Activated CD4-positive, alpha-beta T cell treated with anti-CD3 and anti-CD28 coated beads, Interleukin-2, amount 50 U/mL, for 4 hours (primary cell): ENCODE measurements at places on chromosomes 12 and 14.

- no peak for DNase-seq
Observed at GRCh38 chr12:81176796-81177195, 98.9 kb downstream of the ACSS3 start.

GRCh38 chr12:2811801-2812200 is 667 bp upstream of the ITFG2 start:
- DNase-seq = no peak

- no peak for DNase-seq
Observed at GRCh38 chr14:70641548-70642302, at the start of gene TTC9. TTC9 (plus strand) TSS chr14:70641916; CDS start chr14:70642130, 214 bp downstream.

GRCh38 chr12:55972911-55973598 is 823 bp upstream of the RAB5B start:
- DNase-seq = no peak

GRCh38 chr12:10243818-10244520 is 31.3 kb downstream of the GABARAPL1 start:
- no peak for DNase-seq

DNA sequence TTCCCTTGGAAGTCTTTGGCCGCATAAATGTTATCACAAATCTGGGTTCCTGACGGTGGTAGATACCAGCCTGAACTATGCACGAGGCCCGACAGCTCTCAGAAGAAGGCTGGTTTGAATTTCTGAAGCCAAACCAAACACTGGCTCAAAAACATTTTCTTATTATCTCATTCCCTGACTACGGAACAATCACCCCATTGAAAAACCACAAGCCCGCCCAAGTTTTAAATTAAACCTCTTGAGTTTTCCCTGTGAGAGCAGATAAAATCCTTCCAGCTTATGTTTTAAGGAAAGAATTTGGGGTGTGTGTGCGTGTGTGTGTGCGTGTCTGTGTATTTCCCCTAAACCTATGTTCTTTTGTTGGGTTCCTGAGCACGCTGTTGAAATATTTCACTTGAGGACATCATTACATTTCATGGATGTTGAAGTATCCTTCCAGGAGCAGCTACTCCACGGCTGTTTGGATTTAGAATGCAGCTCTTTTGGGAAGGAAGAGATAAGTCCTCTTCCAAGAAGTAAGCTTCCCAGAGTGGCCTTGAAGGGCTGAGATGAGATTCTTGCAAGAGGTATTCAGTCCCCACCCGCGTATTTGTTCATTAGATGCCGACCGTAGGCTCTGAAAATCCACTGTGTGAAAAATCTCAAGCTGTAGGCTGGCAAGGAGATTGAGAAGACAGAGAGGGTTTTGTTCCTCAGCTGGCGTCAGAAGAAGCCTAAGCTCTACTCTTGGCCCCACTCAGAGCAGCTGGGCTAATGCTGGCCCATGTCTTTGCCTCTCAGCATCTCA is 131.0 kb upstream of the NCOR2 start:
- no peak for DNase-seq

GRCh38 chr14:90620568-90621077 is 195.6 kb downstream of the TTC7B start:
- DNase-seq = no peak

DNA sequence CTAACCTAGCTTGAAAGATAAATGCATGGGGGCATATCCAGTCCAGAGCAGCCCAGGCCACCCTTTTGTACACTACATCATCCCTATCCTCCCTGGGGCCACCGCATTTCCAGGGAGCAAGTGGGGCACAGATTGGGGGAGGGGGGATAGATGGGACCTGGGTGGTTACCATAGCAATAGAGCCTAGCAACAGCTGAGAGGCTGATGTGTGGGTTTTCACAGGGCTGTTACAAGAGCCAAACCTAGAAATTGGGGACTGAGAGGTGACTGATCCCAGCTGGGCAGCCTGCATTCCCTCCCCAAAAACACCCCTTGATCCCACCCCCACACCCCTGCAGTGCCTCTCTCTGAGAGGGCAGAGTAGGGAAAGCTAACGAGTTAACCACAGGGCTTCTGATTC is 3.7 kb upstream of the ZNF384 start:
- no peak for DNase-seq

DNA sequence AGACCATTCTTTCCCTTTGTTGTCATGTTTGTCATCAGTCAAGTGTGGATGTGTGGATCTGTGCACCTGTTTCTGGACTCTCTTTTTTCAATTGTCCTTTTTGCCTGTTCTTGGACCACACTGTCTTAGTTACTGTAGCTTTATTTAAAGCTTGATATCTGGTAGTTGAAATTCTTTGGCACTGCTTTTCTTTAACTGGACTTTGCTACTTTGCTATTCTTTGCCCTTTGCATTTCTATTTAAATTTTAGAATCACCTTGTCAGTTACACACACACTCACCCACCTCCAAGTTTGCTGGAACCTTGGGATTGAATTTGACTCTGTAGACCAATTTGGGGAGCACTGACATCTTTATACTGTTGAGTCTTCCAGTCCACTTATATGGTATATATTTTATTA is 61.5 kb downstream of the VRK1 start:
- no peak for DNase-seq

DNA sequence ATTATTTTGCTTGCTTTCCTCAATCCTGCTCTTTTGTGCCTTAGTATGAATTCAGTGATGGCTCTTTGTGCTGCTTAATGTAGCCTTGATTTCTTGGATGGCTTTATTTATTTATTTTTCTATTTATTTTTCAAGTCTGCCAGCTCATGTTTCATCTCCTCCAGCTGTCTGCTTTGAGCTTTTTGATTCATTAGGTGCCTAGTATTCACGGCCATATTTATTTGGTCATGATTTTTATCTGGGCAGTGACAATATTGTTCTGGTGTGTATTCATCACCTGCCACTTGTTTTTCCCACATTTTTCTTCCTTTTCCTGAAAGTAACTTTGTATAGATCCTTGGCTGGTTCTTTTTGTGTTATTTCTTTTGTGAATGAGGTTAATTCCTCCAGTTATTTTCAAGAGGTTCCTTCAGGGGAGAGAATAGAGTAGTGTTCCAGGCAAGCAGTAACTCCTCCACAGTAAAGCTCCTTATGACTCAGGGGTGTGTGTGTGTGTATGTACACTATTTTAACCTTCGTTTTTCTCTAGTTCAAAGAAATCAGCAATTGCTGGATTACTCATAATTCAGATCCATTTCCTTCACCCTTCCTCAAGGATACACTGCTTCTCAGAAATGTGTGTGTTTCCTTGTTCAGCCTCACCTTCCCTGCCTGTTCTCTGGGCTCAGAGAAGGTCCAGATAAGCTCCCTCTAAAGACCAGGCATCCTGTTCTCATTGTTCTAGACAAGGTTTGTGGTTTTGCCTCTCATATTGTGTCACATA is 51.6 kb upstream of the PMCH start:
- DNase-seq = no peak

- no peak for DNase-seq
Observed at GRCh38 chr12:84825149-84825548, 87.5 kb downstream of the SLC6A15 start.

DNA sequence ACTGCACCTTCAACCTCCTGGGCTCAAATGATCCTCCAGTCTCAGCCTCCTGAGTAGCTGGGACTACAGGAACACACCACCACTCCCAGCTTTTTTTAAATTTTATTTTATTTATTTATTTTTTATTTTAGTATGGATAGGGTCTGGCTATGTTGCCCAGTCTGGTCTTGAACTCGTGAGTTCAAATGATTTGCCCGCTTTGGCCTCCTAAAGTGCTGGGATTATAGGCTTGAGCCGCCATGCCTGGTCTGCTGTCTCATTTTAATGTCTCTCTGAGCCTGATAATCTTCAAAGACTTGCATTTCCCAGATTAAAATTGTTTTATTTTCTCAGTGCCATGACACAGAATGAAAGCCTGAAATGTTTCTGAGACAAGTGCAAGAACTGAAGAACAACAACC is 1.2 kb upstream of the INHBC start:
- DNase-seq = no peak

GRCh38 chr12:10067942-10068341 is 30.8 kb downstream of the CLEC1A start:
- DNase-seq = no peak

- no peak for DNase-seq
Observed at GRCh38 chr12:92568691-92569090, 134.1 kb upstream of the PLEKHG7 start.

GRCh38 chr12:132866251-132866828 is 21.1 kb downstream of the CHFR start:
- DNase-seq = no peak

DNA sequence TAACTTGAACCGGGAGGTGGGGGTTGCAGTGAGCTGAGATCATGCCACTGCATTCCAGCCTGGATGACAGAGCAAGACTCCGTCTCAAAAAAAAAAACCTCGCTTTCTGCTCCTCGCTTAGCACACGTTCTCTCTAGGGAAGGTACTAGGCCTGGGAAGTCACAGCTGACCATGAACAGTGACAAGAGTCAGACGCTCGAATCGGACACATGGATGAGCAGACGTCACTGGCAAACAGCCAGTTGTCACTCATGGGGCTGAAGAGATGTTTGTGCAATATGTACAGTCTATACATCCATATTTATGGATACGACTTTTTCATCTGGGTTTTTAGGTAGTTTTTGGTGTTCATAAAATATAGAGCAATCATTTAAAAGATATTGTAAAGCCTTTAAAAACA is 19.4 kb downstream of the TCHP start:
- DNase-seq = no peak

GRCh38 chr14:60777856-60778578 is 43.5 kb downstream of the MNAT1 start:
- DNase-seq = no peak

GRCh38 chr14:99534863-99535262 is 53.7 kb downstream of the CCNK start:
- no peak for DNase-seq

DNA sequence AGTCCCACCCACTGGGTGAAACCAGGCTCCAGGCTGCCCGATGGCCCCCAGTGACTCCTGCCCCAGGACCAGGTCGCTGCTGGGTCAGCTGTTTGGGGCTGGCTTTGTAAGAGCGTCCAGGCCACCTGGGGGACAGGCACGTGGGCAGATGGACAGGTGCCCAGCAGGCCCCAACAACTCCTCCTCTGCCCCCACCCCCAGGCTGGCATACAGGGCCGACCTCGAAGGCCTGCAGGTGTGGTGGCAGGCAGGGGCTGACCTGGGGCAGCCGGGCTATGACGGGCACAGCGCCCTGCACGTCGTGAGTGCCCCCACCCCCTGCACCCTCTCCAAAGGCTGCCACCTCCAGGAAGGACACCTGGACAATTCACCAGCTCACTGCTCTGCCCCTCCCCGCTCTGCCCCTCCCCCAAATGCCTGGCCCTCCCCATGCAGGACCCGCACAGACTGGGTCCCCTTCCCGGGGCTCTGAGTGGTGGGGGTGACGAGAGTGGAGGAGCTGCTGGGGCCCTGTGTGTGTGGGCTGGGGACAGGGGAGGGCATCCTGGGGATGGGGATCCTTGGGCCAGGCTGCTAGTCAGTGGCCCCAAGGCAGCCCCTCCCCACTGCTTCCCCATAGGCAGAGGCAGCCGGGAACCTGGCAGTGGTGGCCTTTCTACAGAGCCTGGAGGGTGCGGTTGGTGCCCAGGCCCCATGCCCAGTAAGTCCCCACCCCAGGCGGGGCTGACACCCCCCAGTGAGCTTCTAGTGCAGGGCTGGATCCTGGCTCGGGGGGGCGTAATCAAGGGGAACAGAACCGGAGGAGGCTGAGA is 26.0 kb downstream of the ASPG start:
- no peak for DNase-seq

DNA sequence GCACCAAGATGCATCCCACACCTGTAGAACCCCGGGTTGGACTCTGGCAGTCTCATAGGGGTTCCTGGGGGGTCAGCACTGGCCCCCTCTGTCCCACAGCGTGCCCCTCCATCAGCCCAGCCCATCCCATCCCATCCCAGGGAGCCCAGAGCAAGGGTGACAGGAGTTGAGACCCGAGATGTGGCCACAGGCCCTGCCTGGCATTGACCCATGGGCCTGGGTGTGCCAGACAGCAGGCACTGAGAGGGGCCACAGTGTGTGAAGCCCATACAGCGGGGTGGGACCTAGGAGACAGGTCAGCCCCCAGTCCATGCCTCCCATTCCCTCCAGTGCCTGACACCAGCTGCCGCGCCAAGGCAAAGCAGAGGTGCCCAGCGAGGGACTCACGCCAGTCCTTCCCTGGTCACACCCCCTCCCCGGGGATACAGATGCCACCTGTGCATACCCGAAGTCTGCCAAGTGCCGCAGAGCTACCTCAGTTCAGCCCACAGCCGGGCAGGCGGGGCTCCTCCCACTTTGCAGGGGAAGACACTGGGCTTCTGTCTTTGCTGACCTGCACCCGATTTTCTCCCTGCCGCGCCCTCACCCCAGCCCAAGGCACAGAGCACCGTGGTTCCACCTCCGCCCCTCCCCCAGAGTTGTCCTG is 50.4 kb downstream of the CYP46A1 start:
- DNase-seq = no peak

DNA sequence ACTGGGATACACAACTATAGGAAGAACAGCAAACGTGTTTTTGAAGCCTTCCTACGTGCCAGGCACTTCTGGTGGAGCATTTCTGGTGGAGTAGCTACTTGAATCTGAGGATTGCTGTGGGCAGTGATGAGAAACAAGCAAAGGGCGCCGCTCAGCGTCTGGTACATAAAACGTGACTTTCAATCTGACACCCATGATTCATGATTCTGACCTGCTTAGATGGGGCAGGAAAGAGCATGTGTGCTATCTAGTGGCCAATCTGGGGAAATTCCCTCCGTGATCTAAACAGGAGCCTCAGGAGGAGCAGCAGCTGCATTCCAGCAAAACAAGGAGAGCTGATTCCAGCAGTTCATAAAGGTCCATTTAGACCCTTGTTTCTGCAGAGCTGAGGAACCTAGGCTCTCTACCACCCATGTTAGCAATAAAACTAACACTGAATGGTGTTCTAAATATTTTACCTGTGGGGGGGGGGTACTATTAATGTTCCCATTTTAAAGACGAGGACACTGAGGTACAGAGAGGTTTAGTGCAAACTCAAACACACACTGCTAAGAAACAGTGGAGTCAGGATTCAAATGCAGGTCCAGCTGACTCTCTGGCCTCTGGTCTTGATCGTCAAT is 37.8 kb downstream of the PAH start:
- DNase-seq = no peak

DNA sequence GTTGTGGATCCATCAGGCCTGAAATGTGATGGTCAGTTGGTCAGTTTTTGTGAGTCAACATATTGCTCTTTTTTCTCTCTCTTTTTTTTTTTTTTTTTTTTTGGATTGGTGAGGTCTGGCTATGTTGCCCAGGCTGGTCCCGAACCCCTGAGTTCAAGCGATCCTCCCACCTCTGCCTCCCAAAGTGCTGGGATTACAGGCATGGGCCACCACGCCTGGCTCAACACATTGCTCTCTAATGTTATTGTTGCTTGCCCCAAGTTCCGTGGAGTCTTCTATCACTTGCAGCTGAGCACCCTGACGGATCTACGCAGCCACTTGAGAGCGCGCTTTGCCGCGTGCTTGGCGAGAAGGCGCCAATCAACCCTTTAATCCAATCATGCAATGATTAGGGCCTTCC is 69.5 kb upstream of the DIO3 start:
- no peak for DNase-seq
